ENCODE measurements at places on chromosomes 6 and 20.

- peak; percentile 96 for DNase-seq
These were observed at the start of gene WRNIP1 for GRCh38 chr6:2765166-2765895. Gene WRNIP1 (plus strand): TSS chr6:2765393. CDS start chr6:2765623, 230 bp downstream.

DNA sequence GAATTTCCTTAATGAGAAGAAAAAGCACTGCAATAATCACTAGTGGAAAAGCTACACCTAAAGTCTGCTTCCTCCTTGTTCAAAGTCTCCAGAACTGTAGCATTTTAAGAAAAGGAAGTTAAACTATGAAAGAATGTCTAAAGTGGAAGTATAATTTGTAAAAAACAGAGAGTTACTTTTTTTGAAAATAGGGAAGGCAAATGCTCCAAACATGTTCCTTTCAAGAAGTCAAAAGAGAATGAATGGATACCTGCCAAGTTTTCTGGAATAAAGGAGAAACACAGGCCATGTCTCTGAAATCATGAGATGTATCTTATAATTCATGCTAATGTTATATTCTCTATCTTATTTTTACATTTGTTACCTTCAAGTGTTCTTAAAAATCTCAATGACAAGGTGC, 60.7 kb upstream of the ADGRG6 start:
- no peak for DNase-seq

GRCh38 chr6:12173181-12173580, 117.0 kb upstream of the EDN1 start:
- DNase-seq = no peak

- DNase-seq = no peak
These were observed 2.2 kb downstream of the HAO1 start for GRCh38 chr20:7938058-7938457.

DNA sequence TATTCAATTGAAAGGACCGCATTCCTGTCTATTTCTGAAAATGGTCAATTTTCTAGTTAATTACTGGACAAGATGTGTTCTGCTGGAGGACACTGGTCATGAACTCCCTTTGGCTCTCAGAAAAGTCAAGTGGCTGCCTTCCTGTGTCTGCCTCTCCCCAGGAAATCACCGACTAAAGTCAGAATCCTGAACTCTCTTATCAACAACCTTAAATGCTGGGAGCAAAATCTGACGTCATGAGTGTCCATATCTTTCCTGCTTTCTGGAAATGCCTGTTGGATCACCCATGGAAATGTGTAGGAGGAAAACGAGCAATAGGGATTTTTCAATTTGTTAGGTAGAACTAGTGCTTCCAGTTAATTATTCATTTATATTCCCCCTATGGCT, 53.5 kb upstream of the PLCB1 start:
- DNase-seq = no peak

GRCh38 chr6:44268095-44268628, 2.1 kb upstream of the TMEM151B start:
- no peak for DNase-seq

GRCh38 chr6:90109141-90109540, 187.5 kb downstream of the BACH2 start:
- DNase-seq = no peak

GRCh38 chr6:95087394-95088097, 489.8 kb upstream of the MANEA start:
- DNase-seq = no peak

DNA sequence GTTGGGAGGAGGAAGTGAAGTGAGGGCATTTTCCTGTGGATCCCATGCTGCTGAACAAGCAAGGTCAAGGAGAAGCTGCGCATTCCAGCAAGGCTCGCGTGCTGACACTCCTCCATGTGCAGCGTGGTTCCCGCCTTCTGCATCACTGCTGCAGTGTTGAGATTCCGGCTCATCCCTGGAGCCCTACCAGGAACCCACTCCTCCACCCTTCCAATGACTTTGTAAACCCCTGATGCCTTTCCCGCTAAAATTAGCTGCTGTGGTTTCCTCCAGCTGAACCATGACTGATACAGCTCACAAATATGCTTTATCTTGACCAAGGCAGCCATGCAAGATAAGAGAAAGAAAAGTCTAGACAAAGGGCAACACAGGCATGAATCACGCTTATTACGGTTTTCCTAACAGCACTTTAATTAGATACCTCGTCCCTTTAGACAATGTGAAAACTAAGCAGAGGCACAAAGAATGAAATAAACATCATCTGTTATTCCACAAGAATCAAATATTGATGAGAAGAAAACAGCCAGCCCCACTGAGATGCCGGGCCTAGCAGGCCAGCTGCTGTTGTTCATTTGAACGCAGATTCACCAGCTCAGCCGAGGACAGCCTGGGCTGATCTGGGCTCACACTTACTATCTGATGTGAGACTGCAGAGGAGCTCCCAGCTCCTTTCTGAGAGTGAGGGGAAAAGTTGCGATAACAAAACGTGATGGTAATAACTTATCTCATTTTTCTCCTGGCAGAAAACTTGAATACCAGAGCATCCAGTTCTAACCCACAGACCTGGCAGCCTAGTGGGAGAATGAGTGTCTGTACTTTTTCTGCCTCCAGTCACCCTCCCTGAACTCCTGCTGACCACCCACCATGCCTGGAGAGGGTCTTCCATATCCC, 14.2 kb upstream of the BNIP5 start:
- peak; percentile 17 for DNase-seq

- no peak for DNase-seq
These were observed 9.4 kb upstream of the HDDC2 start for GRCh38 chr6:125310994-125311649.

- no peak for DNase-seq
These were observed 27.3 kb upstream of the FOXA2 start for GRCh38 chr20:22611636-22612035.

DNA sequence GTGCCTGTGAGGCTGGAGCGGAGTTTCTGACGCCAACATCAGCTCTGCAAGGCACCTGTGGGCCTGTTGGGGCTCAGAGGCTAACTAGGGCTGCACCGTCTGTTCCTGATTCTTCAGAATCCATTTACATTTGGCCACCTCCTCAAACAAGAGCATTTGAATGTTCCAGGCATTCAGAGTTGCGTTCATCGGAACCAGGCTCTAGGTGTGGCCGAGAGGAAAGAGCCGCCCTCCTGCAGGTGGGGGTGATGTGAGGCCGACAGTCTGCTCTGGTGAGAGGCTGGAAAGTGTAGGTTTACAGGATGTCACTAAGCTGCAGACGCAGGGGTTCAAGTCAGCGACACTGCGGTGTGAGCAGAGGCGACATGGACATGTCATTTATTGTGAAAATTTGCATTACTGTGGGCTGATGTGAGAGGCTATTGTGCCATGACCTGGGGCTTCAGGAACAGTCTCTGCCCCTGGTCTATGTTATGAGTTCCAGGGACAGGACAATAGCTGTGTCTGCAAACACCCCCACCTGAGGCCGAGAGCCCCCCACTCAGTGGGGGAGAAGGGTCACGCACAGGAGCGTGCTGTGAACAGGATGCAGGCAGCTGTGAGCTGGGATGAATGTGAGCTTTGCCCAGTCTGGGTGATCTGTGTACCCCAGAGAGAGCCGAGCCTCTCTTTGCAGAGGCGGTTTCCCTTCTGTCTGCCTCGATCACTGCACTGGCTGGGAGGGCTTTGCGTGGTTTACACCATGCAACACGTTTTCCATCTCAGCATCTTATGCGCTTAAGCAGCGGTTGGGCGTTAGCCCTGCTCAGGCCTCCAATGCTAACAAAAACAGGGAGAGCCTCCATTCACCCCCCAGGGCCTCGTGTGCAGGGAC, 21.1 kb downstream of the SLCO4A1 start:
- no peak for DNase-seq

- no peak for DNase-seq
These were observed 27.8 kb downstream of the SNHG17 start for GRCh38 chr20:38407321-38407720.

DNA sequence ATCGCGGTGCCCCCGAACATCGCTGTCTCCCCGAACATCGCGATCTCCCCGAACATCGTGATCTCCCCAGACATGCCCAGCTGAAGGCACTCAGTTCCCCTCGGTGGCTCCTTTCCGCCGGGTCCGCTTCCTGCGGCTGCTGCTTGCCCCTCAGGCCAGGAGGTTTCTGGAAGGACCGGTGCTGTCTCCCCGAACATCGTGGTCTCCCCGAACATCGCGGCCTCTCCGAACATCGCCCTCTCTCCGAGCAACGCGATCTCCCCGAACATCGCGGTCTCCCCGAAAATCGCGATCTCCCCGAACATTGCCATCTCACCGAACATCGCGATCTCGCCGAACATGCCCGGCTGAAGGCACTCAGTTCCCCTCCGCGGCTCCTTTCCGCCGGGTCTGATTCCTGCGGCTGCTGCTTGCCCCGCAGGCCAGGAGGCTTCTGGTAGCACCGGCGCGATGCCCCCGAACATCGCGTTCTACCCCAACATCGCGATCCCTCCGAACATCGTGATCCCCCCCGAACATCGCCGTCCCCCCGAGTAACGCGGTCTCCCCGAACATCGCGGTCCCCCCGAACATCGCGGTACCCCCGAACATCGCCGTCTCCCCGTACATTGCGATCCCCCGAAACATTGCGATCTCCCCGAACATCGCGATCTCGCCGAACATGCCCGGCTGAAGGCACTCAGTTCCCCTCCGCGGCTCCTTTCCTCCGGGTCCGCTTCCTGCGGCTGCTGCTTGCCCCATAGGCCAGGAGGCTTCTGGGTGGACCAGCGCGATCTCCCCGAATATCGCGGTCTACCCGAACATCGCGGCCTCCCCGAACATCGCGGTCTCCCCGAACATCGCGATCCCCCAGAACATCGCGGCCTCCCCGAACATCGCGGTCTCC, 808 bp downstream of the ULBP1 start:
- no peak for DNase-seq

DNA sequence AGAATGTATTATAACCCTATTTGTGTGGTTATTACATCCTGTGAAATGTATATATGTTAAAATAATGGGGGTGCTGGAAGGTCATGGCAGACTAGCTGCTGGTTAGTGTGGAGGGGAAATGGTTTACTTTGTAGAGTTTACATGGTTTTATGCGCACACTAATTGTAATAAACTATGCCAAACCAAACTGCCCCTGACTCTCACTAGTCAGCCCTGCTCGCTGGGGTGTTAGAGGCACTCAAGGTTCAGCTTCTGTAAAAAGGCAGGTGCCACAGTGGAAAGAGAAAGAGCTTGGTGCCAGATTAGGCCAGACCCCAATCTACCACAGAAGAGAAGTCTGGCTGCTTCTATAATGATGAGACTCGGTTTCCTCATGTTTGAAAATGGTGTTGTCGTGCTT, 52.7 kb downstream of the GOPC start:
- DNase-seq = no peak

DNA sequence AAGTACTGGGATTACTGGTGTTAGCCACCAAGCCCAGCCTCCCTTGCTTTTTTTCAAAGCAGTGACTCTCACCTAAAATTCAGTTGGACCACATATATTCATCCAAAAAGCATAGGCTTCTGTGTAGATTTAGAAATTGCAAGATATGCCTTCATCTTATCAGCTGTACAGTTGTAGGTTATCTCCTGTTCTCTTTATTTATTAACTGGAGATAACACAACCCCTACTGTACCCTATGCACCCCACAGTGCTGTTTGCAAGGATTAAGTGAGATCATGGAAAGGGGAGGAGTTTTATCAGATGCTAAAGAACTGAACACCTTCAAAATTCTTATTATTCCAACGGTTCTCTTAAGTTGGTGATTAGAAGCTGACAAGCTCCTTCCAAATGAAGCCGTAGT, 164.4 kb upstream of the JARID2 start:
- DNase-seq = no peak

- DNase-seq = no peak
These were observed 21.6 kb downstream of the RIN2 start for GRCh38 chr20:19779634-19780033.

DNA sequence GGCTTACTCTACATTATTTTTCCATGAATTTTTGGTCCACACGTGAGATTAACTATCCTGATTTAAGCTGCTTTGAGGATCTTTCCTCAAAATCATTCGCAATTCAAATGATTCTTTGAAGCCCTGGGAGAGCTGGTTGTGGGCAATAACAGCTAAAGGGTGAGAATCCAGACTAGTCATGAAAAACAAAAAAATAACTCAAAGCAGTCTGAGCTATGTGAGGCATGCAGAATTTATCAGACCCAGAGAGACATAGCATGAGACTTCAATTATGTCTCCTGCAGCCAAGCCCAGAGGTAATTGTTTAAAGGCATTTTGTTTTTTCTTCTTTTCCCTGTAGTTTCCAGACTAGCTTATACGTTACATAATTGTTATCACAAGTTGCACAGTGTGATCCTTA, 517.3 kb upstream of the PTCHD4 start:
- DNase-seq = peak; percentile 39
